CD4-positive, CD25-positive, alpha-beta regulatory T cell (primary cell): ENCODE measurements at places on chromosomes 7 and 10.

GRCh38 chr7:79534128-79534527, 80.7 kb upstream of the MAGI2 start:
- DNase-seq: no peak

DNA sequence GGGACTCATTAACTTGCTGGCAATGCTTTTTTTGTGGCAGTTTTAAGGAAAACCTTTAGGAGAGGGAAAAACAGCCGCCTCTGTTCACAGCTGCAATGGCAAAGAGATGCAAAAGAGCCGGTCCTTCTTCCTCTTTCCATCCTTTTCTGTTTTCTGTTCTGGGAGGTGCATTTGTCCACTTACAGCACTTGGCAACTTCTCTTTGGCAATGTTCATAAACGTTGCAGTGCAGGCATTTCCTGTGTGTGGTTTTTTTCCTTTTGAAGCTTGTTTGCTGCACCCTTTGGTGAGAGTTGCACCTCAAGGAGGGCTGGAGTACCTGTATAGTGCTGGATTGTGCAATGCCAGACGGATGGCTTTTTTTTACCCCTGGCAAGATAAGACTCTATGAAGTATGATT, 53.9 kb upstream of the HABP2 start:
- DNase-seq: no peak

DNA sequence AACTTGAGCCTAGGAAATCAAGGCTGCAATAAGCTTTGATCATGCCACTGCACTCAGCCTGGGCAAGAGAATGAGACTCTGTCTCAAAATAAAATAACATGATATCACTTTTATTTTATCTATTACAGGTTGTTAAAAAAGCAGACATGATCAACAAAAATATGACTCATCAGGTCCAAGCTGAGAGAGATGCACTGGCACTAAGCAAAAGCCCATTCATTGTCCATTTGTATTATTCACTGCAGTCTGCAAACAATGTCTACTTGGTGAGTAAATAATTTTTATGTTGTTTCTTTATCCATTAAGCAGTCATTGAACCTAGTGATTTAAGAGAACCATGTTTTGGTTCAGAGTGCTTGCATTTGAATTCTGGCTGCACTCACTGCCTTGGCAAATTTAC, 3.3 kb downstream of the MASTL start:
- no peak for DNase-seq

DNA sequence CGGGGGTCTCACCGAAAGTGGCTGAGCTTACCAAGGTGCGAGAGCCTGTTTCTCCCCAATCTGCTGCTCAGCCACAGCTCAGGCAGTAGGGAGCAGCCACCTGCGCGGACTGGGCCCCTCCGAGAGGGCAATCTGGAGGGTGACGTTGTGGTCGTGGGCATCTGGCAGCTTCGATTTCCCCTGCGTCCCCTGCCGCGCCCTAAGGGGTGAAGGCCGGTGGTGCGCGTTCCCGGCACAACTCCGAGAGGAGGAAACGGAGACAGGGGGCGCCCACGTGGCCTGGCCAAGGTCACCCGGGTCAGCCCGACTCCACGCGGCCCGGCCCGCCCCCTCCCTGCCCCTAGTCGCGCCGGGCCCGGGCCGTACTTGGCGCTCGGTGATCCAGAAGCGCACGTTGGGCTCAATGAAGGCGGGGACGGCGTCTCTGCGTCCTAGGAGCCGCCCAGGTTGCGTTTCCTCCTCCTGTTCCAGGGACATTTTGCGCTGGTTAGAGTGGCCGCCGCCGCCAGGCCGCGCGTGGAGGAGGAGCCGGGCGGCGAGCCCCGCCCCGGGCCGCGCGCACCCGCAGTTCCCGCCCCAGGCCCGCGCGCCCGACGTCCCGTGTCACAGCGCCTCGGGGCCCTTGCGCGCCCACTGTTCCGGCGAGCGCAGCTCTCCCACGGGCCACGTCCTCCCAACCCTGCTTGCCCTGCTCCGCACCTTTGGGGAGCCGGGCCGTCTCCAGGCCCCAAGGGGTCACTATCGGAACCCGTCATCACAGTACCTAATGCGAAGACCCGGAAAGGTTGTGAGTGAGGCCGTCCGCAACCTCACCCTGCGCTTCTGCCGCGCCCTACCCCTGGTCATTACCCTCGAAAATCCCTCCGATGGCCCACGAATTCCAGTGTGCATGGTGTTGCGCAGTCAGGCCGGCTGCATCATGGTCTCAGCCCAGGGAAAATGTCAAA, at the start of gene SFXN4:
TSS of gene SFXN4 (minus strand) at position 544 of the 947 bp plus-strand sequence. CDS start at position 477, 67 bp downstream.
- peak; percentile 84 for DNase-seq

- no peak for DNase-seq
These were observed 565.3 kb downstream of the PHTF2 start for GRCh38 chr7:78363866-78364265.

DNA sequence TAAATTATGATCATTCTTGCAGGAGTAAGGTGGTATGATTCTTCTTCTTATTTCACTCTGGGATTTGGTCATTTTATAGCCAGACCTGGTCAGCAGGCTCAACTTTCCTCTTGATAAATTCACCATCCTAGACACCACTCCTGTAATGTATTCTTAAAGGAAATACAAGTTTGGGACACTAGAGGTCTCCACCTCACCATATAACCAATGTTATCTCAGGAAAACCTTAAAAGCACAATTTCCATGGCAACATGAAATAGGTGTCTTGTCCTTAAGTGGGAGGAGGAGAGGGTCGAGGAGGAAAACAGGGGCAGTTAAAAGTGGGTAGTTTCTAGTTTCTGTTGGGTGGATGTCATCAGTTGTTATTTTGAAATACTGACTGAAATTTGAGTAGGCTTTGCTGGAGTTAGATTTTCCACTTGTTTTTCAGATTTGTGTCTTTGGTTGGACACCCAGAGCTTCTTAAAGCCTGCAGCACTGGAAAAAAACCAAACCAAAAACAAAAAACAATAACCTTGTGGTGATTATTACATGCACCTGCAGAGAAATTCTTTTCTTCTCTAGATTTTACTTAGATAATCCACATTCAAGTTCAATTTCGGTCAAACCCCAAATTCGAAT, 163.1 kb downstream of the PRKCQ start:
- DNase-seq: peak; percentile 67

- DNase-seq: no peak
These were observed 347.0 kb downstream of the KCNMA1 start for GRCh38 chr10:77290528-77291155.

GRCh38 chr7:27929127-27929526, 189.2 kb downstream of the TAX1BP1 start:
- no peak for DNase-seq

DNA sequence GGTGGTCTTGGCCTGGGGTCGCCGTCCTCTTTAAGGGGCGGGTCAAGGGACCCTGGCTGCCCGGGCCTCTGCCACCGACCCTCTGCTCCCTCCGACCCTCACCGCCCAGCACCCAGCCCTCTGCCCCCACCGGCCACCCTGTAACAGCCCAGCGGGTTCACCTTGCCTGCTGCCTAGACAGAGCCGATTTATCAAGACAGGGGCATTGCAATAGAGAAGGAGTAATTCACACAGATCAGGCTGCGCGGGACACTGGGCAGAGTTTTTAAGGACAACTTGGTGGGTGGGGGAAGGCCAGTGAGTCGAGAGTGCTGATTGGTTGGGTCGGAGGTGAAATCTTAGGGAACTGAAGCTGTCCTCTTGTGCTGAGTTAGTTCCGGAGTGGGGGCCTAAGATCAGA, 779 bp upstream of the ADCK2 start:
- DNase-seq: no peak

GRCh38 chr10:94103192-94103591, 109.5 kb downstream of the PLCE1 start:
- no peak for DNase-seq
